Activated T-cell treated with anti-CD3 and anti-CD28 coated beads, Interleukin-2, amount 50 U/mL, for 24 hours (primary cell): ENCODE measurements at places on chromosomes 6 and 20.

- no peak for DNase-seq
Measured at GRCh38 chr6:56770011-56770520, 127.4 kb upstream of the DST start.

DNA sequence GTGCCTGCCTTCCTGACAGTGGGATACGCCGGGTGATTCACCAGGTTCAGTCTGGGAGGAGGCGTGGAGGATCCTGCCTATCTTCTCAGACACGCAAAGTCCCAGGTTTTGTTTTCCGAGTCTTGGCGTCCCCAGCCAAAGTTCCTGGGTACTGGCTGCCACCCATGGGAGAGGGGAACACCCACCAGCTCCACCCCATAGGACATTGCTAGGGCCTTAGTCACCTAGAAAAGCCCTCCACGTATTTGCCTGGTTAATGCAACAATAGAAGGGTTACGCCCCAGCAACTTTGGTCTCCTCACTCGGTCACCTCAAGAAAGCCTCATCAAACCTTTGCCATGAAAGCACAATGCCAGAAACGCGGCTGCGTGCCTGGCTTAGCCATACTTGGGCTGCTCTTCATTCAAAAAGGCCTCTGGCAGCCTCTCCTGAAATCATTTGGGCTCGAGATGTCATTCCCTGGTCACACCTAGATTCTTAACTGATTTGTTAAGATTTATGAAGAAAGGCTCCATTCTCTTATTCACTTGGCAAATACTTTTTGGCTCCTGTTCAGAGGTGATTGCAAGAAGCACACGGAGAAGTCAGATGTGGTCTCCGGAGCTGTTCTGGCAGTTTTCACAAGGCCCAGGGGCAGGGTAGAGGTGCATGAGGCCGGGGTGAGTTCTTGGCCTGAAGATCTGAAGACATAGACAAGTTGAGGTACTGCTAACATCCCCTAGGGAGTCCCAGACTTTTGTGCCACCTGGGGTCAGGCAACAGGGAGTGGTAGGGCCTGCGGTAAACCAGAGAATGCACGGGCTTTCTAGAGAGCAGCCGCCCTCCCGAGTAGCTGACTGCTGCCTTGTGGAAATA lies 35.5 kb upstream of the ZNF133 start:
- no peak for DNase-seq

- no peak for DNase-seq
Measured at GRCh38 chr6:27472182-27472616, 706 bp downstream of the ZNF184 start.

DNA sequence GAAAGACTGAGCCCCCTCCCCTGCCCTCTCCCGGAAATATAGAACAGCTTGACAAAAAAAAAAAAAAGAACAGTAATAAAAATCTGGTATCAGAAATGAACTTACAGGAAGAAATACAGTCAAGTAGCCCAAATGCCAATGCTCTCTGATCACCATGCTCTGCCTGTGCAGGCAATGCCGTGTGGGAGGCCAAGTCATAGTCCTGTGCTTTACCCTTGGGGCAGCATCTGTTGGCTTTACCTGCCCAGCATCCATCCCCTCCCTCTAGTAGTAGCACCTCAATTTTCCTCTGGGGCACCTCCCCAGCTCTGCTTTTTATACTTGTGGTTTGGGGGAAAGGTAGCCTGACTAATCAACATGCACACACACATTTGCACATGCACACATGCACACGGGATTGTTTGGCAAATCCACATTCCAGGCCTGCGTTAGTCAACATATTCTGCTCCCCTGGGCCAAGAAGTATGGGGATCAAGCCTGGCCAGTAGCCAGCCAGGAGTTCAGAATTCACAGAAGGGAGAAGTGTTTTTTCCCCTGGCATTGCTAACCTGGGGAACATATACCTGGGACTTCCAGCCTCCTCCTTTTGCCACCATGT lies 70.2 kb downstream of the RIPOR3 start:
- no peak for DNase-seq

- peak; percentile 44 for DNase-seq
Measured at GRCh38 chr20:1434571-1435336, 31.9 kb downstream of the NSFL1C start.

DNA sequence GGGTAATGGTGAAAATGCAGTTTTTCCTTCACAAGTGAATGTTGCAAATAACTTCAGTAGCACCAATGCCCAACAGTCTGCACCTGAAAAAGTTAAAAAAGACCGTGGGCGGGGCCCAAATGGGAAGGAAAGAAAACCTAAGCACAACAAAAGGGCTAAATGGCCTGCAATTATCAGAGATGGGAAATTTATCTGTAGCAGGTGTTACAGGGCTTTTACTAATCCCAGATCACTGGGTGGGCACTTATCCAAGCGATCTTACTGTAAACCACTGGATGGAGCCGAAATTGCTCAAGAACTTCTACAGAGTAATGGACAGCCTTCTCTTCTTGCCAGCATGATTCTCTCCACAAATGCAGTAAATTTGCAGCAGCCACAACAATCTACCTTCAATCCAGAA lies 64.8 kb upstream of the SMIM8 start:
- DNase-seq, result no peak

- peak; percentile 78 for DNase-seq
Measured at GRCh38 chr6:11732036-11732631, 46.5 kb downstream of the ADTRP start.

GRCh38 chr20:38789503-38790199 lies 15.8 kb upstream of the PPP1R16B start:
- DNase-seq, result no peak

- no peak for DNase-seq
Measured at GRCh38 chr6:41345901-41346300, 10.5 kb downstream of the NCR2 start.

DNA sequence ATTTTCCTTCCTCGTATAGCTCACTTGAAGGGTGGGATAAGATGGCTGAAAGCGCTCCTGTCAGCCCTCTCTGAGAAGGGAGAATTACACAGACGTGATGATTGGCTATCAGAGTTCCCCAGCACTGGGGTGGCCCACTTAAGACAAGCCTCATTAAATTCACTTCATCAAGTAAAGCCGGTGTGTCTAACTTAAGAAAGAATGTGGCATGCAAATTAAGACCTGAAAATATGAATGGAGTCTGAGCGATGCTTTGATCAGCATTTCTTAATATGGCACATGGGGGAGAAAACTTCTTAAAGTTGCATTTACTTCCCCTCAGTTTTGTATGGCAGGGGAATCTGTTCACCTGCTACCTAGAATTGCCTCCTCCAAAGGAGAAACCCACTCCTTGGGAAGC lies 369.3 kb downstream of the FARS2 start:
- DNase-seq, result no peak

- no peak for DNase-seq
Measured at GRCh38 chr6:36979347-36979742, 6.7 kb downstream of the MTCH1 start.

DNA sequence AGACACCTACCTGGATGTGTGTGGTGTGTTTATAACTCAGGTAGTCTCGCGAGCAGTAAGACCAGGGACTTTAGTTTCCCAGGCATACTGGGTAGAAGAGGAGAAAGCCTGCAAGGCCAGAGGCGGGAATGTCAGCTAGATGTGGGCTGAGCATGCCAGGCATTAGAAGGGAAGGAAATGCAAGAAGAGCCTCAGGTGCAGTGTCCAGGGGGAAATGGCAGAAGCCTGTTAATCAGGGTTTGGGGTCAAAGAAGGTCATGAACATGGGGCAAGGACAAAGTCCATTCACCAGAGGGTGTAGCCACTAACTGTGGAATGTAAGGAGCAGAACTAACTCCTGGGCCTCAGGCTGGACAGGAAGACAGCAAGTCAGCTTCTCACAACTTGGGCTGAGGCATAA lies 305.0 kb downstream of the SMOC2 start:
- DNase-seq, result no peak

- no peak for DNase-seq
Measured at GRCh38 chr6:121506761-121507754, 71.6 kb downstream of the GJA1 start.

GRCh38 chr6:38566295-38567030 lies 73.3 kb downstream of the BTBD9 start:
- DNase-seq, result no peak

DNA sequence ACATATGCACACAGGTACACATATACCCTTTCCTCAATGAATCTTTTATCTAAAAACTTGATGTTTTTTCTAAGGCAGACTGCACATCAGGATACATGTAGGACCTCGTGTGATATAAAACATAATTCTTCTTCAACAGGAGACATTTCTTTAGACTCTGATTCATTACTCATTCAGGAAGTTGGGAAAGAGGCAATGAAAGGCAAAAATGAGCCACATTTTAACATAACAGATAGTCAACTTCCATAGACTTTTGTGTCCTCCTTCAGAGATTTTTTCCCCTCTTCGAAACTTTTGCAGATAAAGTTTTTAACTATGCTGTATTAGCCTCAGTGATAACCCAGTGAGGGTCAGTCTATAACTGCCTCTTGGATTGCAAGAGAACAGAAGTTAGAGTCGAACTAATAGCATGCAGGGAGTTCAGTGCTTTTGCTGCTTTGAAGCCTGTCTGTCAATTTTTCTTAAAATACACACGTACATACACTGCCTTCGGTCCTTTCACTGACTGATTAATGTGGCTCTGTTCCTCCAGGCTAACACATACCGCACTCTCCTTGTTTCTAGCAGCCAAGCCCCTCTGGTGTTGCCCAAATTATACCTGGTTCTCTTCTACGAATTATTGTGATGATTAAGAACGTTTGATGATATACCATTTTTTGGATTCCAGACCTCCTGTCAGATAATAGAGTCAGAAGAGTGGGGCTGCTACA lies 562.5 kb upstream of the MAP3K7 start:
- DNase-seq, result no peak

DNA sequence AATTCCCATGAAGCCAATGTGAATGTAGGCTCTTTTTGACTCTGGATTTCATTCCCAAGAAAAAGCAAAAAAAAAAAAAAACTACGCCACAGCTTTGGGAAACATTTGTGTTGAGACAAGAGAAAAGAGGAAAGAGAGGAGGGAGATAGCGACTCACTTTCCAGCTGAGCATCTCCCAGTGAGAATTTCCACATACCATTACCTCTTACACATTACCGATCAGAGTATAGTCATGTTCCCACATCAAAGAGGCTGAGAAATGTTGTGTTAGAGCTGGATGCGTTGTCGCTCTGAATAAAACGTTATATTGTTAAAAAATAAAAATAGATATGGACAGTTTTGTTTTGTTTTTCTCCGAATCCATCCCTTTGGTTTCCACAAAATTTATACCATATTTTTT lies 1019.3 kb upstream of the ADGRB3 start:
- no peak for DNase-seq

- peak; percentile 53 for DNase-seq
Measured at GRCh38 chr6:42404484-42404883, 47.2 kb downstream of the TRERF1 start.

DNA sequence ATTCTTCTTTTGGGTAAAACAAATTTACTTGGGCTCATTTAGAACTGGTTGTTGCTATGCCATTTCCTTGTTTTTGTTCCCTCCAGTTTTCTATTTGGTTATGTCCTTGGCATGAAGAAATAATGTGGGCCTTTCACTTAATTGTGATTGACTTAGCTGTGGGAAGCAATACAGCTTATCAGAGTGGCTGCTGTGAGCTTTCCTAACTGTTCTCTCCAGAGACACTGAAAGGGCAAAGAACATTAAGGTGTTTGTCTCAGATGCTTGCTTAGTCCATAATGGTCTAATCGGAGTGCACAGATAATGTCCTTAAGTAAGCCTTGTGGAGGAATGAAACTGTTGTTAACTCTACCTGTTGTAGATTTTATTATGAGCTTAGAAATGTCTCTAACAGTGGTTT lies 56.6 kb downstream of the SH3BGRL2 start:
- DNase-seq, result no peak

DNA sequence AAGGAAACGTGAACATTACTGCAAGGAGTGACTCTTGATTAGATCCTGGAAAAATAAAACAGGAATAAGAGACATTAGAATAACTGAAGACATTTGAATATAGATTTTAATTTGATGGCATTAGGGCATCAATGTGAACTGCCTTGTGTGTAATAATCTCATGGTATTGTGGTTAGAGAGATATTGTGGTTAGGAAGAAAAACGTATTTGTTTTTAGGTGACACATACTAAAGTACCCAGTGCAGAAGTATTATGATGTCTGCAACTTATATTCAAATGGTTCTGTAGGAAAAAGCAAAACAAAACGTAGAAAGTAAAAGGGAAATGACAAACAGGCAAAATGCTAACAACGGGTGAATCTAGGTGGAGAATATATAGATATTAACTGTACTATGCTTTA lies 65.9 kb upstream of the OGFRL1 start:
- DNase-seq, result no peak

- no peak for DNase-seq
Measured at GRCh38 chr6:107707346-107708275, 116.5 kb downstream of the SCML4 start.

DNA sequence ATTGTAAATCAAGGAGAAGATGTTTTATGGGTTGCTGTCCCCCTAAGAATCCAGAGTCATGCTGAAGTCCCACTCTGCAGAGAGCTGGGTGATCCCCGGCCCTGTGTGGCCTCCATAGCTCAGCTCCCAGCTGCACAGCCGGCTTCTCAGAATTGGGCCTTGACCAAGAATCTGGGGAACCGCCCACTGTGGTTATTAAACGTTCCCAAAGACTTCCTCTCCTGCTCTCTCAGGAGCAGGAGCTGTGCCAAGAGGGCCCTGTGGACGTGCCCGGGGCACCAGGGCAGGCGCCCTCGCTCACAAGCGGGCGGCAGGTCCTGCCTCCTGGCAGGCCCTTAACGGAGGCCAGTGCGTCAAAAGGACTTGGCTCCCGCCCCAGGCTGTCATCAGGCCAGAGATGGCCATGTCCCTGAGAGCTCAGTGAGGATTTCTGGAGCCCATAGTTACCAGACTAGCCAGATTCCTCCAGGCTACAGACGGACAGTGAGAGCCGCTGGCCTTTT lies 30.4 kb downstream of the ZC3H12D start:
- DNase-seq, result no peak

DNA sequence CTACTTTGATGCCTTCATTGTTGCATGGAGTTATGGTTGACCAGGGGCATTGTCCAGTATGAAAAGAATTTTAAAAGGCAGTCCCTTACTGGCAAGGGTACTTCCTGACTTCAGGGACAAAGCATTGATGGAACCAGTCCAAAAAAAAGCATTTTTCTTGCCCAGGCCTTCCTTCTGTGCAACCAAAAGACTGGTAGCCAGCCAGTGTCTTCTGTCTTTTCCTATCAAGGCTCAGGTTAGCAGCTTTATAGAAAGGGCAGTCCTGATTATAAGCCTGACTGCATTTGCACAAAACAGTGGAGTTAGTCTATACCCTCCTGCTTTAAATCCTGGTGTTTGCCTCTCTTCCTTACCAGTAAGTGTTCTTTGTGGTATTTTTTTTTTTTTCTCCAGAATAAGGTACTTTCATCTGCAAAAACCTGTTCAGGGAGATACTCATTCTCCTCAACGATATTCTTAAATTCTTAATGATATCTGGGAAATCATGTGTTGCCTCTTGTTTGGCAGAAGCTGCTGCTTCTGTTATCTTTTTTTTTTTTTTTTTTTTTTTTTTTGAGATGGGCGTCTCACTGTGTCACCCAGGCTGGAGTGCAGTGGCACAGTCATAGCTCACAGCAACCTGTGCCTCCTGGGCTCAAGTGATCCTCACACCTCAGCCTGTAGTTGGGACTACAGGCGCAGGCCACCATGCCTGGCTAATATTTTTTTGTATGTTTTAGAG lies 33.9 kb downstream of the SCAF8 start:
- no peak for DNase-seq

GRCh38 chr6:81451787-81452186 lies 300.7 kb downstream of the TENT5A start:
- no peak for DNase-seq
